HCT116 (cell line): ENCODE measurements at places on chromosomes 12 and 14.

GRCh38 chr12:51432921-51433320 lies 8.3 kb downstream of the SLC4A8 start:
- no peaks in the 10 kb centered on the region for H3K27me3 ChIP-seq
- no peaks in the 10 kb centered on the region for H3K4me1 ChIP-seq
- H3K36me3 ChIP-seq: no peaks in the 10 kb centered on the region
- DNase-seq: no peak

- peaks cover 25% of the 10 kb centered on the region for H3K27me3 ChIP-seq
- H3K4me3 ChIP-seq: no peak overlapping the region
- no peaks in the 10 kb centered on the region for H3K36me3 ChIP-seq
- H3K4me1 ChIP-seq: no peaks in the 10 kb centered on the region
- no peak for DNase-seq
These were observed 236.1 kb upstream of the NPAS3 start for GRCh38 chr14:32702562-32702961.

DNA sequence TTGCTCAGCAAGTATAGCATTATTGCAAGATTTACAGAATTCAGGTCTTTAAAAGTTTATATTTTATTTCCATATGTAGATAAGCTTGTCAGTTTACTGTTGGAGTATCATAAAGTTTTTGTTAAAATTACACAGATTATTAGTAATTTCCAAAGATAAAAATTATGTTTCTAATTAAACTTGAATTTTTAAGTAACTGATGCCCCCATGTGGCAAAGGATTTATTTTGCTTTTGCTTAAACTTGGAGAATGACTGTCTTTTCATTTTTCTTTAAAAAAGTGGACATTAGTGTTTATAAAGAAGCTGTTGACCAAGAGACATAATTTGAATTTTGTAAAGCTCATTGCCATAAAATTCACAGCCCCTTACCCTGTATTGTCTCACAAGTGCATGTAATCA lies 45.8 kb downstream of the ETNK1 start:
- H3K4me1 ChIP-seq: no peaks in the 10 kb centered on the region
- no peaks in the 10 kb centered on the region for H3K27me3 ChIP-seq
- H3K36me3 ChIP-seq: peaks cover 11% of the 10 kb centered on the region
- no peak for DNase-seq

DNA sequence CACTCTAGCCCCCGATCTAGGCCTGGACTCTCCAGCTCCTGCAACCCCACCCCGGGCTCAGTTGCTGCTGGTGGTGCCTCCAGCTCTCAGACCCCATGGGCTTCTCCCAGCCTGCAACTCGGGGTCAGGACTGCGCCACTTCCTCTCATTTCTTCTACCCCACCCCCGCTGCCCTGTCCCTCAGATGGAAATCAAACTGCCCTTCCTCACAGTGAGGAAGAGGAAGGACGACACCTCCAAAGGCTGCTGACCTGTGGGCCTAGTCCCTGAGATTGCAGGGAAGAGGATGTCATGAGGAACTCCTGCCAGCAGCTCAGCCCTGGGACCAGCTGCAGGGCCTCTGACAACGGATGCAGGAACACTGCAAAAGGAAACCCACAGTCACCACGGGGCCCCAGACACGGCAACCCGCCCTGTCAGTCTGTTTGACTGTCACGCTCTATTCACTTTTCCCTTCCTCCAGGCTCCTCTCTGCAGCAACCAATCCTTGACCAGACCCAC lies 29.3 kb upstream of the PNMA1 start:
- DNase-seq: no peak
- no peaks in the 10 kb centered on the region for H3K27me3 ChIP-seq
- no peak overlapping the region for H3K4me3 ChIP-seq
- H3K4me1 ChIP-seq: peaks cover 69% of the 10 kb centered on the region
- peaks cover 6% of the 10 kb centered on the region; the same call in 1 of the 2 replicates for H3K36me3 ChIP-seq
- H3K27ac ChIP-seq: peak overlapping the region; percentile 84; the same call in 1 of the 2 replicates

DNA sequence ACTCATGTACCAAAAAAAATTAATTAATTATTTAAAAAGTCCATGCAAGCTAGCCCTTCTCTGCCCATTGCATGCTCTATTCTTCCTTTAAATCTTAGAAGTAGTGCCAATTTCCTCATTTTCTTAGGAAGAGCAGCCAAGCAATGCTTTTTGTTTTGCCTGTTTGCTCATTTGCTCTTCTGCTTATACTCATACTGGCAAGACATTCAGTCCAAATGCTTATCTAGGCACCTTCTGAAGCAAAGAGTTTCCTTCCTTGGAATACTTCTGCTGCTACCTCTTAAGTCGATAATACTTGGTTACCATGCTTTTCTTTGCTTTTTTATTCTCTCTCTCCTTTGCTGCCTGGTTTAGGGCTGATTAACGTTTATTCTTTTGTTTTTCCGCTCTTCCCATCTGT lies 1318.3 kb downstream of the AACS start:
- DNase-seq: no peak
- H3K4me3 ChIP-seq: no peak overlapping the region
- H3K27me3 ChIP-seq: no peaks in the 10 kb centered on the region
- H3K4me1 ChIP-seq: no peaks in the 10 kb centered on the region
- H3K36me3 ChIP-seq: no peaks in the 10 kb centered on the region

GRCh38 chr14:53306267-53306721 lies 153.2 kb upstream of the DDHD1 start:
- H3K27ac ChIP-seq: no peak overlapping the region
- no peak overlapping the region for H3K4me3 ChIP-seq
- peak; percentile 28 for DNase-seq
- H3K36me3 ChIP-seq: no peaks in the 10 kb centered on the region

GRCh38 chr12:116918464-116918863 lies 7.7 kb downstream of the FBXW8 start:
- H3K27me3 ChIP-seq: no peaks in the 10 kb centered on the region
- no peak for DNase-seq

DNA sequence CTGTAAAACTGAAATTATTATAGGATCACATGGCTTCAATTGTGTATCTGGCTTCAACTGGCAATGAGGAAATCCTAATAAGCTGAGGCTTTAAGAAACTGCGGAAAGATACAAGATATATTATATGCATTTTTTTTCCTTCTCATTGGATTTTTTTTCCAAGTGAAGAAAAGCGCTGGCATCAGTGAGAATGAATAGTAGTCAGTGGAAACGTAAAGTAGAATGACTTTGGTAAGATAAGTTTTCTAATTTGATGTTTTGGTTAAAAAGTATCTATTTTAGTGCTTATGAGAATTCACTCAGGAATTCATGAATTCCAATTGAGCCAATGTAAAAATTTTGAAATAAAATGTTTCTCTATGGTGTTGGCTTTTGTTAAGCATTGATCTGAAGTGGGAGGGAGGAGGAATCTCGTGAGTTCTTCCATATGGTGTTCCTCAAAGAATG lies 173.5 kb upstream of the FRMD6 start:
- 0 out of 2 replicates have a peak, but pooled peaks cover 8% of the 10 kb centered on the region for H3K27me3 ChIP-seq
- no peaks in the 10 kb centered on the region for H3K36me3 ChIP-seq
- no peak for DNase-seq
- no peak overlapping the region for H3K27ac ChIP-seq

GRCh38 chr14:83874662-83875061 lies 1655.3 kb upstream of the FLRT2 start:
- H3K36me3 ChIP-seq: no peaks in the 10 kb centered on the region
- no peaks in the 10 kb centered on the region for H3K4me1 ChIP-seq
- H3K27ac ChIP-seq: no peak overlapping the region
- no peaks in the 10 kb centered on the region for H3K27me3 ChIP-seq

GRCh38 chr14:38201137-38201828 lies 6.4 kb upstream of the SSTR1 start:
- H3K36me3 ChIP-seq: no peaks in the 10 kb centered on the region
- no peaks in the 10 kb centered on the region for H3K27me3 ChIP-seq
- DNase-seq: no peak

GRCh38 chr14:24837280-24838046 lies 203.5 kb upstream of the GZMB start:
- no peaks in the 10 kb centered on the region for H3K36me3 ChIP-seq
- no peak overlapping the region for H3K4me3 ChIP-seq
- no peak overlapping the region for H3K27ac ChIP-seq
- H3K4me1 ChIP-seq: no peaks in the 10 kb centered on the region

DNA sequence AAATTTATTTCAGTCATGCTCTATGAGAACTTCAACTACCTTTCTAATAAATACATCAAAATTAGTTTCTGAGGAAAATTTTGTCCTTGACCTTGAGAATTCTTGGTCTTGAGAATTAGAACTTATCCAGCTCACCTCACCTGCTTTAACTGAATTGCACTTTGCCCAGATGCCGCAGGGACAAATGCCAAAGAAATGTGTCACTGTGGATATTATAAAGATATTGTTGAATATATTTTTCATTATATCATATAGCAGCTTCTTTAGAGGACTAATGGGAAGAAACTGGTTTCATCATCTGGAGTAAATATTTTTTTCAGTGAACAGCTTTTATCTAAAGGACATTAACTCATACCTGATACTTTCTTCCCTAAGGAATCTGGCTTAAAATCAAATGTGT lies 54.1 kb downstream of the LRP6 start:
- no peak overlapping the region for H3K27ac ChIP-seq
- H3K27me3 ChIP-seq: no peaks in the 10 kb centered on the region
- no peaks in the 10 kb centered on the region for H3K4me1 ChIP-seq
- no peak overlapping the region for H3K4me3 ChIP-seq
- no peaks in the 10 kb centered on the region for H3K36me3 ChIP-seq

- no peak for DNase-seq
- no peaks in the 10 kb centered on the region for H3K36me3 ChIP-seq
- no peak overlapping the region for H3K27ac ChIP-seq
- H3K4me1 ChIP-seq: no peaks in the 10 kb centered on the region
These were observed 176.4 kb upstream of the TMTC1 start for GRCh38 chr12:29960122-29960521.

GRCh38 chr12:120663741-120664140 lies 23.2 kb upstream of the MLEC start:
- H3K27me3 ChIP-seq: peaks cover 4% of the 10 kb centered on the region; the same call in 1 of the 2 replicates
- H3K36me3 ChIP-seq: no peaks in the 10 kb centered on the region
- H3K27ac ChIP-seq: no peak overlapping the region
- no peaks in the 10 kb centered on the region for H3K4me1 ChIP-seq
- DNase-seq: no peak

- no peak overlapping the region for H3K4me3 ChIP-seq
- DNase-seq: no peak
- H3K27ac ChIP-seq: peak overlapping the region; percentile 96
- no peaks in the 10 kb centered on the region for H3K27me3 ChIP-seq
- peaks cover 99% of the 10 kb centered on the region for H3K4me1 ChIP-seq
- H3K36me3 ChIP-seq: no peaks in the 10 kb centered on the region
These were observed 76.1 kb upstream of the REP15 start for GRCh38 chr12:27620121-27620520.

DNA sequence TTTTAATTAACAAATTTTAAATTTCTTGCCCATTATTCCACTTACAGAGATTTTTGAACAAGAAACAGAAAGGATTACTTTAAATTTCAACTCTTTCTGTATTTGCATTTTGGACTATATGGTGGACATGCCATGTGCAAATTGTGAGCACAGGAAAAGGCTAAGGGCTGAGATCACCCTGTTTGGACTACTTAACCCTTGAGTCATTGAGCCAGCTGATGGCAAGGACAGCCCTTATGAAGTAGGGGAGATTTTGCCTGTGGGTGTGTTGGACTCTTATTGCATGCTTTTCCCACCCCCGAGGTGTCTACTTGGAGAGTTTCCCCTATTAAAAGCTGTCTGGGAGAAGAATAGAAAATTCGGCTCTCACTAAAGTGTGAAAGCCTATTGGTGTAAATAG lies 17.2 kb downstream of the DERA start:
- H3K27ac ChIP-seq: no peak overlapping the region
- H3K27me3 ChIP-seq: no peaks in the 10 kb centered on the region
- H3K36me3 ChIP-seq: no peaks in the 10 kb centered on the region
- no peak for DNase-seq
- H3K4me1 ChIP-seq: peaks cover 22% of the 10 kb centered on the region

DNA sequence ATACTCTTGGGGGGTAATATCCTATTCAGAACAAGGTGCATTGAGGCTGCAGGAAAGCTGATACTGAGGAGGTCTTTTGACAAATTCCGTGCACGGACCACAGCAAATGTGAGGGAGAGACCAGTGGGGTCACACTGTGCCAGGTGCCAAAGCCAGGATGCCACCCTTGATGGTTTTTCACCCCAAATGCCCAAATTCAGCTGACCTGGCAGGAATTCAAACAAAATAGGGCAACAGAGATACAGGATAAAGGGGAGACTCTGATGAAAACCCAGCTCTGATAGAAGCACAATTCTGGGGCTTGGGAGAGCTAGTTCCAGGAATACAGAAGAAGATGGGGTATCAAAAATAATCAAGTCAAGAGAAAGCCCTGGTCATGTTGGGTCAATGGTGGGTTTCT lies 55.3 kb downstream of the SLC8A3 start:
- H3K36me3 ChIP-seq: no peaks in the 10 kb centered on the region
- no peak overlapping the region for H3K27ac ChIP-seq
- H3K4me1 ChIP-seq: no peaks in the 10 kb centered on the region
